ENCODE measurements at places on chromosomes 7 and 10.
A peak's percentile ranks its signal among the peaks of the same experiment; 100 is the strongest.

DNA sequence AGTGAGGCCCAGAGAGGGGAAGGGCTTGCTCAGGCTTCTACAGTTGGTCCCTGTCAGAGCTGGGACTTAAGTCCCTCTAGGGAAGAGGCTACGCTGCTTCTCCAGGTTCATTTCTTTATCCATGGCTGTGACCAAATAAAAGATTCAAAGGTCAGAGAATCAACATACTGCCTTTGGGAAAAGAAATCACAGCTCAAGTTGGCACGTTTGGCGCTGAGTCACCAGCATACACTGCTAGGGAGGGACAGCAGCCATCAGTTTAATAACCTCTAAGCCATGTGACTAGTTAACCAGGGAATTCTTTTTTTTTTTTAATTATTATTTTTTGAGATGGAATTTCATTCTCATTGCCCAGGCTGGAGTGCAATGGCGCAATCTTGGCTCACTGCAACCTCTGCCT, 28.4 kb upstream of the CRHR2 start:
- DNase-seq, result no peak

DNA sequence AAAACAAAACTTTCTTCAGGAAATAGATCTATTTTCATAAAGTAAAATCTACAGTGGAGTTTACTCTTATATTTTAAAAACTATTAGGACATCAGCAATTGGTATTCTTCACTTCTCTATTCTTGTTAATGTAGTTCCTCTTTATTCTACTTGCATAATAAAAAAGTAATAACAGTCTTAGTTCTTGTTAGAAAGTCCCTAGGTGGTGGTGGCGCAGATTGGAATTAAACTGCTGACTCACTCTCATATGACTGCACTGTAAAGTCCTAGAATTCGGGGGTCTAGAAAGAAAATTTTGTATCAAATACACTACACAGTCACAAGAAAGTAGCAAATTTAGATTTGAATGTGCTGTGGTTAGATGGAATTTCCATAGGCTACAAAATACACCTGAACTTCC, 44.6 kb upstream of the TES start:
- peak; percentile 92 for DNase-seq

GRCh38 chr10:49595713-49596492, 14.2 kb upstream of the SLC18A3 start:
- DNase-seq, result no peak

DNA sequence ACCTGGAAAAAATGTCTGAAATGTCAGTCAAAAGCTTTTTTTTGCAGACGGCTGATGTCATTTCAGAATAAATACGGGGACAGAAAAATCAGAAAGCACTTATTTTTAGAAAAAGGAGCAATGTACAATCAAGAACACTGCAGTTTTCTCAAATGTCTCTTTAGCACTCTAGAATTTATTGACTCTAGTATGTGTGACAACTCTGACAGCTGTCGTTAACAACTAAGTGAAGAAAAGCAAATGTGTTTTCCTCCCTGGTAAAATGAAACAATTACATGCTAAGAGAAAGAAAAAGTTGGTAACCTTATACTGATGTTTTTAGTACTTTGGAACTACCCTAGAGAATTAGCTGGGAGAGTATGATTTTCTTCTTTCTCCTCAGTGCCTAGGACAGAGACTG, 497.4 kb downstream of the GRM8 start:
- no peak for DNase-seq

DNA sequence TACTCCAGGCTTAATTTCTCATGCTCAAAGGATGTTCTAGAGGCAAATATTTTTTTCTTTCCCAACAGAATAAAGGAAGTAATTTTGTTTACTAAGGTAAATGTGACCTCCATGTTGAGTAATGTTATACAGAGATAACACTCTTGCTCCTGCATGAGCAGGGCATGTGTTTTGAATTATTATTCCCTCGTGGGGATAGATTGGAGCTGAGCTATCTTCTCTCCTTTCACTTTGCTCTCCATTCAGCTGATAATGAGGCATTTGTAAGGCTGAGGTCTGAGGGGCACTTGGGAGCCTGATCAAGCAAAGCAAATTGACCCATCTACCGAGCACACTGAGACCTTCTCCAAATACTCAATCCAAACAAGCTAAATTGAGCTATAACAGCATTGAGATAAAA, 50.7 kb upstream of the GHITM start:
- DNase-seq, result no peak

GRCh38 chr10:64626924-64627323, 1105.7 kb downstream of the REEP3 start:
- DNase-seq, result no peak

GRCh38 chr7:154686305-154686704, 316.6 kb downstream of the PAXIP1 start:
- DNase-seq, result no peak

DNA sequence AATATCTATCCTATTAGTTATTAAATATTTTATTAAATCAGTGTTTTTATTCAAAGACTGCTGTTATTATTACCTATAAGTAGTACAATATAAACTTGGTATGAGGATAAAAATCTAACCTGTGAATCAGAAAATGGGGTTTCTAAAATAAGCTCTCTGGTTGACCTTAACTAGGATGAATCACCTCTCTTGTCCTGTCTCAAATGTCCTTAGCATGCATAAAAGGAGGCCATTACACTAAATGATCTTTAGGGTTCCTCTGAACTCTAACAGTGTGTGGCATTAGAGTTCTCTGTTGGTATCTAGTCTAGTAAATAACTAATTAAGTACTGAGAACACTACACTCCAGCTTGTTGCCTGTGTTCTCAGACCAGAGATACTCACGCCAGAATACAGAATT, 143.1 kb upstream of the LRRTM3 start:
- no peak for DNase-seq

DNA sequence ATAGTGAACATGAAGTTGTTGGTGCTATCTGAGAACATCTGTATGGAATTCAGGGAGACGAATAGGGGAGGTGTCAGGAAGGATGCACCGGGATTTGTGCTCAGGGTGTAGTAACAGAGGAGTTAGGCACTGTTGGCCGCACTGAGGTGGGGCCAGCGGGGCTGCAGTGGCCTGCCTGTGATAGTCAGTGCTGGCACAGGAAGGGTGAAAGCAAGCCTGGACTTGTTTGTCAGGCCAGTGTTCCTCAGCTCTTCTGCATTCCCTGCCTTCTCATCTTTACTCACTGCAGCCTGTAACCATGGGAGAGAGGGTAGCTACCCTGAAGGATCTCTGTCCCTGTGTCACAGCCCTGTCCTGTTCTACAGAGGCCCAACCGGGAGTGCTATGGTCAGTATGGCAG, 81.3 kb downstream of the SH2D4B start:
- no peak for DNase-seq

GRCh38 chr10:130453721-130454542, 317.7 kb downstream of the GLRX3 start:
- no peak for DNase-seq

DNA sequence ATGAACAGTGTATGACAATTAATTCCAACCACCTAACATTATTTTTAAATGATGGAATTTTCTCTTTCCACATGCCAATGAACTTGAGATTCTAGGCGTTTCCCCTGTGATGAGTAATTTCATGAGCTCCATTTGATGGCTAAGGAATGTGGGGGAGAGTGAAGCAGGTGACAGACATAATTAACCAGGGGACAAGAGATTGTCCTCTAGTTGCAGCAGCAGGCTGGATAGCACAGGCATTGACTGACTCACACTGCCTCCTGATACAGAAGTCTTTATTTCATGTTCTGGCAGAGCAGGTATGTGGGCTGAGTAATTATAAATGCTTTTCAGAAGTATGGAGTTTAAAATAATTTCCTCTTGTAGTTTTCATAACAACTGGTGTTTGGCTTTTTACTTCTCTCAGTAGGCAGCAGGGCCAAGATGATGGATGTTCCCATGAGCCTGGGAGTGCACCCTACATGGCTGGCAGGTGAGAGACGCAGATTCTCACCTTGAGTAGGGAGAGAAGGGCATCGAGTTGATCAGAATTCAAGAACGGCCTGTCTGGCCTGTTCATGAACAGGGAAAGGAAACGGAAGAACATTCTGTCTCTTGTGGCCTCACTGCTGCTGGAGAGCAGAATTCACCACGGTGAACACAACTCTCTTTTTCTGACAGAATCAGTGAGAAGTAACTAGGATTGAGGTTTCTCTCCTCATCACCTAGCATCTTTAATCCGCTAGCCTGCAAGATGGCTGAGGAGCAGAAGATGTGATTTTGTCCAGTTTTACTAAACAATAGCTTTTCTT, 118.8 kb downstream of the AOAH start:
- no peak for DNase-seq

- DNase-seq, result no peak
Measured at GRCh38 chr7:106283501-106283830, 1.3 kb downstream of the NAMPT start.

DNA sequence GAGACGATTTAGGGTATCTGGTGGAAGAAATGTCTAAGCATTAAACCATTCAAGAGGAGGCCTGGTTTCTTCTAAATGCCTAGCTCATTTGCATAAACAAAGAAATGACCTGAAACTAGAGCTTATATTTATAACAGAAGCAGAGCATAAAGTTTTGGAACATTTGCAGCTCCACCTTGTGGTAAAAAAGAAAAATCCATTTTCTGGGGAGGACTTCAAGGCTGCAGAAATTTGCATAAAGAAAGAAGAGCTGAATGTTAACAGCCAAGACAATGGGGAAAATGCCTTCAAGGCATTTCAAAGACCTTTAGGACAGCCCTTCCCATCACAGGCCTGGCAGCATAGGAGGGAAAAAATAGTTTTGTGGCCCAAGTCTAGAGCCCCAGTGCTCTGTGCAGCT, 362.0 kb downstream of the ZNF248 start:
- no peak for DNase-seq

- no peak for DNase-seq
Measured at GRCh38 chr10:17685233-17685840, 41.4 kb downstream of the STAM start.

- DNase-seq, result no peak
Measured at GRCh38 chr10:33657154-33657908, 322.9 kb upstream of the NRP1 start.

DNA sequence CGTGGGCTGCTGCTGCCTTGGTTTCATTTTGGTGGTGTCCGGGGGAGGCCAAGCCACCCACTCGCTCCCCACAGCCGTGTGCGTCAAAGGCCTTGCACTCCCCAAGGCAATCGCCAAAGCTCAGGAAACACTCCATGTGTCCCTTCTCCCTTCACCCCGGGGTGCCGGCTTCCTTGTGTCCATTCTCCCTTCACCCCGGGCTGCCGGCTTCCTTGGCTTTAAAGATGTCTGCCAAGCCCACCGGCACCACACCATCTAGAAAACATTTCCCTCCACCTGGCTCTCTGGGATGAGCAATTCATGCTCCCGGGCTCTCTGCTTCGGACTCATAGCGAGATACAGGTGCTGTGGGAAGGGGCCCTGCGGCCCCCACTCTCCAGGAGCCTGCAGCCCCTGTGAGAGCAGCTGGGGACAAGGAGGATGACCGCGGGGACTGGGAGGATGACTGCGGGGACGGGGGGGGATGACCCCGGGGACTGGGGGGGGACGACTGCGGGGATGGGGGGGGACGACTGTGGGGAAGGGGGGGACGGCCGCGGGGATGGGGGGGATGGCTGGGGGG, 322.1 kb downstream of the DNAJB6 start:
- DNase-seq, result no peak

GRCh38 chr7:27518561-27519350, 143.9 kb downstream of the HIBADH start:
- DNase-seq, result no peak

DNA sequence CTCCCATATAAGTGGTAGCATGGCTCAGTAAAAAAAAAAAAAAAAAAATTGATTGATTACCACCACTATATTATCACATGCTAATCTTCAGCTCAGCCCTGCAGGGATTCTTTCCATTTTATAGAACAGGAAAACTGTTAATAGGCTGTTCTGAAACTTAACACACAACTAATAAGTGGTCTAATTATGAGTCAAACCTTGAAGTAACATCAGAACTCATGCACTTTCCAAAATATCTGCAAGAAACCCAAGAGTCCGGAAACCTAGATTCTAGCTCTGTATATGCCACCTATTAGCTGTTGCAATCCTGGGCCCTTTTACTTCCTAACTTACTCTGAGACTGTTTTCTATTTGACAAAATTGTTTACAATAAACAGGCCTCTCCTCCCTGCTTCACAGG, 23.9 kb downstream of the SEM1 start:
- no peak for DNase-seq

DNA sequence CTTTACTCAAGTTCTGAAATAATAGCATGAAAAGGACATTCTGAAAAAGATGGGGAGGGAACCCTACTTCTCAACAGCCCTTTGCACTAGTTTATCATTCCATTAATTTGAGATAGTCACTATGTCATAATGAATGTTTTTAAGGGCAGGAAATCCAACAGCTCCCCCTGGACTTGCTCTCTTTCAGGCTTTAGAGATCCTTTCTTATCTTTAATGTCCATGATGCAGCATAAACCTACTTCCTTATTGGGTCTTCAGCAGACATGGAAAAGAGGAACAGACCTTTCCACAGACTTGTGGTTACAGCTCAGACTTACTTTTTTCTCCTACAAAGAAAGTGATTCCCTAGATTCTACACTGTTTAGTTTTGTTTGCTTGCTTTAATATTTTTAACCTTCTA, 87.3 kb downstream of the IDE start:
- peak; percentile 85 for DNase-seq

DNA sequence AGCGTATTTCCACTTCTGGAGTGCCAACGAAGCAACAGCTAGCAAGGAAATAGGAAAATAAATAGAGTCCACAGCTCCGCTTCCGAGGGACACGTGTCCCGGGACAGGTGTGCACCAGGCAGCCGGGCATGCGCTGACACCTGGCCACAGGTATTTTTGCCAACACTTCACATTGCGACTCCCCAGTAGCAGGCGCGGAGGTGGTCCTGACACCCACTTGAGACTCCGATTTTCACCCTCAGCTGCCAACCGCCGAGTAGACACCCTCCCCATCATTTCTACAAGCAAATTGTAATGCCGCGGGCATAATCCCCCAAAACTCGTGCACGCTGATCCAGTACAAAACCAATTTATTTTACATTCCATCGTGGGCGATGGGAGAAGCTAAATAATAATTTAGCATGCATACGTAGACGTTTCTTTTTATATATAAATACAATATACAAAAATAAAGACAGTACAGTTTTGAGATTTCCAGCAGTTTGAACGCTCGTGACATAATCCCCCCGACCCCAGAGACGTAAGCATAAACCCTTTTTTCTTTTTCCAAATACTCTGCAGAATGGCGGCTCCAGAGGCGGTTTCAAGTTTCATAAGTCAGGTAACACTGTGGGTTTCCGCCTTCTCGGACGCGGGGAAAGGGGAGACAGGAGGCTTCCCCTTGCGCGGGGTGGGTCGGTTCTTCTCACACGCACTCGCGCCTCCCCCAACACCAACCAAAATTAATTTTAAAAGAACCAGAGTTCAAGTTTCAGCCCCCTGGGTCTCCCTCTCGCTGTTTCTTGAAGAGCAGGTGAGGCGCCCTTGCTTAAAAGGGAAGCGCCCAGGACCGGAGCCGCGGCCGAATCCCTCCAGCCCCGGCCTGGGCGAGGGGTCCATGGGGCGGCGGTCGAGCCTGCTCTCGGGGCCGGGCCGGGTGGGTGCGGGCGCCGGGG, 5.7 kb downstream of the MNX1 start:
- no peak for DNase-seq

All from CD14-positive monocyte (primary cell).